ENCODE measurements at places on chromosomes 11 and 22. TPM values are rescaled to one million over a fixed set of nuclear protein-coding genes. Genes with fewer than 3 reads are reported as not detected.

DNA sequence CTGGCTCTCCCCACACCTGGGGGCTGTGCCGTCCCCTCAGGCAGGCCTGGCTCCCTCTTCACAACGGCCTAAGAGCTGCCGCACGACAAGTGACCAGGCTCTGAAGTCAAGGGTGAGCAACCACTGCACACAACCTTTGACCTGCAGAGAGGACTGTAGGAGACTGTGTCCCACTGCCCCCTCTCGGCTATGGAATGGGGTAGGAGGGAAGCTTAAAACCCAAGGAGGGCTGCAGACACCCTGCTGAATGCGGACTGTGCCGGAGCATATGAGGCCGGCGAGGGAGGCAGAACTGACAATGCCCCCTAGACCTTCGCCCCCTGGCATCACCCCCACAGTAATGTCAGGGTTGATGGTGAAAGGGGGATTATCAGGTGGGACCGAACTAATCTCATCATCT is 311.9 kb downstream of the CTTN start:
- no peak overlapping the region for H3K27ac ChIP-seq
- H3K36me3 ChIP-seq, result no peaks in the 10 kb centered on the region
- DNase-seq, result no peak
- no peaks in the 10 kb centered on the region for H3K4me1 ChIP-seq
- no peaks in the 10 kb centered on the region for H3K27me3 ChIP-seq

GRCh38 chr11:128491195-128491936 is 96.0 kb downstream of the ETS1 start:
- peaks cover 28% of the 10 kb centered on the region for H3K4me1 ChIP-seq
- H3K36me3 ChIP-seq, result peaks cover 16% of the 10 kb centered on the region
- no peak overlapping the region for H3K4me3 ChIP-seq
- H3K27me3 ChIP-seq, result no peaks in the 10 kb centered on the region
- H3K27ac ChIP-seq, result no peak overlapping the region

- no peak overlapping the region for H3K27ac ChIP-seq
- H3K4me3 ChIP-seq, result no peak overlapping the region
- DNase-seq, result no peak
- no peaks in the 10 kb centered on the region for H3K36me3 ChIP-seq
- no peaks in the 10 kb centered on the region for H3K4me1 ChIP-seq
- no peaks in the 10 kb centered on the region for H3K27me3 ChIP-seq
Observed at GRCh38 chr11:131928992-131929391, 558.6 kb downstream of the NTM start.

Gene OR2D2
- not detected for total RNA-seq

Gene TMEM86A
- 11.9 TPM for total RNA-seq

Gene ARHGEF17
- total RNA-seq, result 22.3 TPM

DNA sequence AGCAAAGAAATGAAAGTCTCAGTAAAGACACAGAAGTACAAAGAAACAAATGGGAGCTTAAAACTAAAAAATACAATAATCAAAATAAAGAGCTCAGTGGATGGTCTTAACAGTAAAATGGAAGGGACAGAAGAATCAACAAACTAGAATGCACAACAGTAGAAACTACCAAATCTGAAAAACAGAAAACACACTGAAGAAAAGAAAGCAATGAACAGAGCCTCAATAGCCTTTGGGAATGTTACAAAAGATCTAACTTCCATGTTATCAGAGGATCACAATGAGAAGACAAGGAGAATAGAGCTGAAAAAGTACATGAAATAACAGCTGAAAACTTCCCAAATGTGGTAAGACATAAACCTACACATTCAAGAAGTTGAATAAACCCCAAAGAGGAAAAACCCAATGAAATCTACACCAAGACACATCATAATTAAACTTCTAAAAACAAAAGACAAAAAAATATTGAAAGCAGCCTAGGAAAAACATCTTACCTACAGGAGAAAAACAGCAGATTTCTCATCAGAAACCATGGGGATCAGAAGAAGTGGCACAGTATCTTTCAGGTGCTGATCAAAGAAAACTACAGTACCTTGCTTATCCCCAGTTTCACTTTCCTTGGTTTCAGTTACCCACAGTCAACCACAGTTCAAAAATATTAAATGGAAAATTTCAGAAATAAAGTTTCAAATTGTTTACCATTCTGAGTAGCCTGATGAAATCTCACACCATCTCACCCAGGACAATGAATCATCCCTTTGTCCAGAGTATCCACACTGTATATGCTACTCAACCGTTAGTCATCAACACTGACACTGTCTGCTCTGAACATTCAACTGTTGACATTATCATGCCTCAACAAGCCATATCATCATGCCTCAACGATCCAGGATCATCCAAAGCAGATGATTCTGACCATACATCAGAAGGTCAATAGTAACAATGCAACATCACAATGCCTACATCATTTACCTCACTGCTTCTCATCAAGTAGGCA is 22.2 kb downstream of the RRAS2 start:
- H3K4me1 ChIP-seq, result peaks cover 25% of the 10 kb centered on the region
- no peak for DNase-seq
- H3K4me3 ChIP-seq, result no peak overlapping the region
- H3K27ac ChIP-seq, result peak overlapping the region; percentile 73
- no peaks in the 10 kb centered on the region for H3K36me3 ChIP-seq

DNA sequence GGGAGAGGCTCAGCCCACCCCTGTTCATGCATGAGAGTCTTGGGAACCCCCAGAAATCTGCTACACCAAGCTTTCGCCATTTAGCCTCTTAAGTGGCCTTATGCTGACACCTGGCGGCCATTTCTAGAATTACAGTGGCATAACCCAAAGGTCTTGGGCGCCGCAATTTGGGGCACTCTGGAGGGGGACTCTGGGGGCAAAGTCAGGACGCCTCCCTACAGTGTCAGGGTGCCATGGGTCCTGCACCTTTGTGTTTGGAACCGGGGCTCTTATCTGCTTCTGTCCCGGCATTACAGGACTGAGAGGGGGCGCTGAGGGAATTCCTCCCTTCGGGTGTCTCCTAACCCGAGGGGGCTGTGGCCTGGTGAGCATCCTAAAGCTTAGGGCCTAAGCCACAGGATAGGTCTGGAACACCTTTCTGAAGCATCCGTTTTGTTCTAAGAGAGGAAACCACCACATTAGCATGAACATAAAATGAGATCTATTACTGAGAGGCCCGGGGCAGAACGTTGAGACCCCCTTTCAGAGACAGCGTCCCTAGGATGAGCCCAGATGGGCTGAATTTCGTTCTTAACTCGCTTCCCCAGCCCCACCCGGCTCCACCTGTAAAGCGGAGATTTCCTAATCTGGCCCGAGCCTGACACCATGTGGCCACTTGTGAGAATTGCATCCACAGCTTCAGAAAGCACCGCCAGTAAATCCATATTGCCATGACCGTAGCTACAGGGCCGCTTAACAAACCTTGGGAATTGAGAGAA is 9.3 kb downstream of the INS start:
- H3K4me1 ChIP-seq, result no peaks in the 10 kb centered on the region
- H3K27me3 ChIP-seq, result peaks cover 87% of the 10 kb centered on the region
- no peak overlapping the region for H3K4me3 ChIP-seq
- no peaks in the 10 kb centered on the region for H3K36me3 ChIP-seq
- peak; percentile 80 for DNase-seq

Gene PRR14L
- 60.5 TPM for total RNA-seq

DNA sequence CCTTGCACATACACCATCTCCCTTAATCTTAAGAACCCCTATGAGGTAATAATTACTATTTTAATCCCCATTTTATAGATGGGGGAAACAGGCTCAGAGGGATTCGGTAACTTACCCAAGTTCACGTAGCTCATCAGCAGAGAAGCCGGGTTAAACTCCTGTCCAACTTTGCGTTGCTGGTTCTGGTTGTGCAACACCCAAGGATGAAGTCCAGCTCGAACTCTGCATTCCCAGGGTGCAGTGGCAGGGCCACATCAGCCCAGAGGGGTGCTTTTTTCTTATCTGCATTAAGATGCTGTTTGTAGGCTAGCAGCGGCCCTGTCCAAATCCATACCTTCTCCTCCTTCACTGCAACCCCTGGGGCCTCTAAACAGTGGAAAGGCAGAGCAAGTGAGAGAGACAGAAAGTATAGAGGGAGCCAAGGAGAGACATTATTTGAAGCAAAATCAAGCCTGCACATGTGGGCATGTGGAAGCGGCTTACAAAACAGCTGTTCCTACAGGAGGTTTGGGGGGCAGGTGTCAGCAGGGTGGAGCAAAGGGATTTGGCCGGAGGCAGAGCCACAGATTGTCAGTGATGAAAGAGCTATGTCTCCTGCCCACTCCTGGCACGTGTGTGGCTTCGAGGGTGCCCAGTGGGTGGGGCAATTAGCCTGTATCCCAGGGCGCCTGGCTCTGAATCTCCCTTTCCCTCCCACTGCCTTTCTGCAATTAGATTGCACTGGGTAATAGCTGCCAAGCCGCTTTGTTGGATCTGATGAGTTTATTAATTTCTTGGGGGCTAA is 129.5 kb upstream of the TBCEL start:
- H3K36me3 ChIP-seq, result no peaks in the 10 kb centered on the region
- no peak for DNase-seq
- H3K27ac ChIP-seq, result no peak overlapping the region
- no peak overlapping the region for H3K4me3 ChIP-seq

DNA sequence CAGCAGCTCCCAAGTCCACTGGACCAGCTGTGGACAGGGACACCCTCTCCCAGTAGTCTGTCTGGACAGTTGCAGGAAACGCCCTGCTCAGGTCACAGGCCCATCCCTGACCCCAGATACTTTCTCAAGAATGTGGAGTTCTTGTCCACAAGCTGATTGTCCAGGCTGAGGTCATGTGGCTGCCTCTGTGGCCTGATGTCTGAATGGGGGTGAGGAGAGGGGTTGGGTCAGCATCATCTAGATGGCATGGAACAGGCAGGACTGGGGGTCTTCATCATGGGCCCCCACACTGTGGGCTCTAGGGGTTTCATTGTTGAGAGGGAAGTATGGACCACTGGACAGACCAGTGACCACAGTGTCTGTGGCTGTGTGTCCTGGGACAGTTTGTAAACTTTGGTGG is 1015.0 kb downstream of the TBC1D22A start:
- H3K36me3 ChIP-seq, result no peaks in the 10 kb centered on the region
- no peak overlapping the region for H3K27ac ChIP-seq
- H3K4me3 ChIP-seq, result no peak overlapping the region
- no peak for DNase-seq
- H3K4me1 ChIP-seq, result no peaks in the 10 kb centered on the region

Gene KLHL35
- total RNA-seq, result 1.3 TPM

Gene MMP7
- 171 TPM for total RNA-seq

- no peaks in the 10 kb centered on the region for H3K27me3 ChIP-seq
- peaks cover 14% of the 10 kb centered on the region for H3K36me3 ChIP-seq
- H3K27ac ChIP-seq, result peak overlapping the region; percentile 67
- DNase-seq, result no peak
- peaks cover 13% of the 10 kb centered on the region for H3K4me1 ChIP-seq
Observed at GRCh38 chr22:28808716-28809355, 8.5 kb upstream of the XBP1 start.

DNA sequence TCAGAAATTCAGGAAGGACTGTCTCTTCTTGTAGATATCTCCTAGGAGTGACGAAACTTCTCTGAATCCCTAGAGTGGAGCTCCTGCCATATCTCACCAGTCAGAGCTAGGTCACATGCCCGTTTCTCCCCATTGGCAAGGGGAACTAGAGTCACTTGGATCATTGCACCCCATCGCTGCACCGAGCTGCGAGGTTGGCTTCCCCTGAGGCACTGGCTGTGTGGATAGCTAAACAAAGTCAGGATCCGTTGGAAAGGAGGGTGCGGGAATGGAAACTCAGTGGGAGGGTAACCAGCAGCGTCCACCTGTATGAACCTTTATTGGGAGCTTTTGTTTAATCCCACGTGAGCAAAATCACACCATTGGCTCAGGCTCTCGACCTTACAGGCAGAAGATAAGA is 283.8 kb downstream of the BRD1 start:
- no peak for DNase-seq
- H3K36me3 ChIP-seq, result no peaks in the 10 kb centered on the region
- H3K4me1 ChIP-seq, result peaks cover 7% of the 10 kb centered on the region
- no peaks in the 10 kb centered on the region for H3K27me3 ChIP-seq

GRCh38 chr11:108431370-108431769 is 36.0 kb downstream of the C11orf65 start:
- no peak overlapping the region for H3K4me3 ChIP-seq
- H3K36me3 ChIP-seq, result no peaks in the 10 kb centered on the region
- H3K27ac ChIP-seq, result no peak overlapping the region
- H3K27me3 ChIP-seq, result no peaks in the 10 kb centered on the region
- no peaks in the 10 kb centered on the region for H3K4me1 ChIP-seq

Gene POU2AF1
- total RNA-seq, result not detected

DNA sequence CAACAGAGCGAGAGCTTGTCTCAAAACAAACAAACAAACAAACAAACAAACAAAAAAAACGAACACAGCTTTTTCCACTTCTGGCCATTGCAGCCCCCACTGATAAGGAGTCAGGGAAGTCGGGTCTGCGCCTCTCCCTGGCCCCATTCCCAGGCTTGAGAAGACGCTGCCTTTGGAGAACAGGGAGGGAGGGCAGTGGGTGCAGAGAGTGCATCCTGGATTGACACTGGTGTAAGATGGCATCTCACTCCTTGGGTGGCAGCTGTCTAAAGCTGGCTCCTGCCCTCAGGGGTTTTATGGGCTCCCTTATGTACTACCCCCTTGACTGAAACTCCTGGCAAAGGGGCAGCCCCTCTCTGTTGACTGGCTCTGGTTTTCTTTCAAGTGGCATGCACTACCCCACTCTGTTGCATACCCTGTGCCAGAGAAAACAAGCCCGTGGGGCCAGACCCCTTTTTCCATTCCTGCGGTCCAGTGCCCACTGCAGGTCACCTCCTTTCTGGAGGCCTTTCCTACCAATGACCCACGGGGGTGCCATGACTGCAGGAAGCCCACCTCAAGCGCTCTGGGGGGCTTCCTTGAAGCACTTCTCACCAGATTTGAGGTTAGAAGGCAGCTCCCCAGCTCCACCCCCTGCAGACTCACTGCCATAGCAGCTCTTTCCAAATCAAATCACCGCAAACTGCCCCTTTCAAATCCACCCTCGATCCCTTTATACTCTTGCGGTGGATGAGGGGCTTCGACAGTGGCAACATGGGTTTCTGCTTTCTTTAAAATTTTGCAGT is 12.7 kb downstream of the DRAP1 start:
- H3K4me1 ChIP-seq, result no peaks in the 10 kb centered on the region
- no peak overlapping the region for H3K27ac ChIP-seq
- H3K4me3 ChIP-seq, result no peak overlapping the region
- peaks cover 2% of the 10 kb centered on the region for H3K27me3 ChIP-seq
- DNase-seq, result no peak
- peaks cover 18% of the 10 kb centered on the region for H3K36me3 ChIP-seq

DNA sequence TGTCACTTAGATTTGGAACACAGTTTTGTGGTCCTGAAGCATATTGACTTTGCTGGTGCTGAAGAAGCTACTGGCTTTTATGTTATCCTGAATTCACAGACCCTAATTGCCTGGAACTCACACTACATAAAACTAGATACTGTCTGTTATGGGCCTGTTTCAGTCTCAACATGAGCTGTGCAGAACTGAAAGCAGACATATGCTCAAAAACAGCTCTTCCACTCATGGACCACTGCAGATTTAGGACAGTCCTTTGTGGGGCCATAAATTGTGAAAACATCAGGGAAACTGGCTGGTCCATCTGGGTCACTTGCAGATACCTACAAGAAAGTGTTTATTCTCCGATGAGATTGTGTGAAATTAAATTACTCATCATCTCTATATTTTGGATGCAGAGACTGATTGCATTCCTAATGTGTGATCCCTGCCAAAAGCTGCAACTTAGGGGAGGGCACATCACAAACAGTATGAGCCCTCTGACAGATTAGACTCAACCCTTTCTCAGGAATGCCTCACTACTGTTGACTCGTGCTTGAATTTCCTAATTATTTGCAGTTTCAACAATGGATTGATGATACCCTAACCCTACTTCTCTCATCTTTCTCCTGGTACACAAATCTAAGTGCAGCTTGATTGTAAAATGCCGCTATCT is 10.2 kb upstream of the CLNS1A start:
- H3K36me3 ChIP-seq, result no peaks in the 10 kb centered on the region
- no peak for DNase-seq
- no peaks in the 10 kb centered on the region for H3K4me1 ChIP-seq
- H3K4me3 ChIP-seq, result no peak overlapping the region
- H3K27me3 ChIP-seq, result no peaks in the 10 kb centered on the region

Gene BAD
- total RNA-seq, result 30.2 TPM
